ENCODE measurements at places on chromosomes 16 and 17.

DNA sequence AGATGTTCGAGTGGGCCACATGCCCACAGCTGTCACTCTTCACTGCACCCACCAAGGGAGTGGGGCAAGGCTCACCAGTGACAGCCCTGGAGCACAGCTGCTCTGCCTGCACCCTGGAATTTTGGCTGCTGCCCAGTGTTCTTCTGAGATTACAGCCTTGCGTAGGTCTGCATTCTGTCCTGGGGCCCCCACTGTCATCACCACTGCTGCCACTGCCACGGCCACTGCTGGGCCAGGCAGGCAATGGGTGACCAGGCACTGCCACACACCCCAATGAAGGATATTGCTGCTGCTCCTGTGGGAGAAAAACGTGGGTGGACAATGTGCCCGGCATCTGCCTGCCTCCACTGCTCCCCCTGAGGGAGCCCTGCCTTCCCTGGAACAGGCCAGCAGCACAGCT lies 1717.0 kb downstream of the TP53TG3F start:
- DNase-seq, result no peak

- DNase-seq, result no peak
Measured at GRCh38 chr17:32719689-32720088, 157.2 kb downstream of the MYO1D start.

GRCh38 chr17:53950858-53951250 lies 128.1 kb downstream of the KIF2B start:
- DNase-seq, result no peak

DNA sequence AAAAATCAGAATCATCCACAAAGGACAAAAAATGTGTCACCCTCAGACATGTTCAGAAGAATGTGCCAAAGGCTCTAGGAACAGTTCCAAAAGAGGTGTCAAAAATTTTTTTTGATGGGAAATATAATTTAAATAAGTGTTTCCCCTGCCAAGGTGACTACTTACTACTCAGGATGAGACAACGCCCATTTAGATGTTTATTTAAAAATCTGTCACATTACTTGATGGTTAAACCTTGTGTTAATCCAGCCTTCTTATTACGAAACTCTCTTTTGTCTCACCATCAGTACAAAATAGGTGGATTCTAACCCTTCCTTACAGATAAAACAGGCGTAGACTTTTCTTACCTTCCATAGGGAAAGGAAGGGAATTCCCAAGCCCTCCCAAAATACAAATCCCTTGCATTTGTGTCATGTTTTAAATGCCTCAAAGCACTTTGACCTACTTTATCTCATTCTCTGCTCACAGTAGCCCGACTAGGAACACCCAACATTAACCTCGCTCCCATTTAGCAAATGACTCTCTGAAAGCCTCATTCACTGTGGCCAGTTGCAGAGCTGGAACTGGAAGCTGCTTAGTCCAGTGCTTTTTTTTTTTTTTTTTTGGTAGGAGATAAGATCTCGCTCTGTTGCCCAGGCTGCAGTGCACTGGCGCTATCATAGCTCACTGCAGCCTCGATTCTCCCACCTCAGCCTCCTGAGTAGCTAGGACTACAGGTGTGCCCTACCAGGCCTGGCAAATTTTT lies 5.8 kb upstream of the GNA13 start:
- DNase-seq, result no peak

GRCh38 chr16:88927010-88927409 lies 50.0 kb downstream of the CBFA2T3 start:
- no peak for DNase-seq

GRCh38 chr17:44308320-44308818 lies at the start of gene RUNDC3A:
Gene RUNDC3A, plus strand, starts transcription at chr17:44308601. Its CDS starts 232 bp downstream, at chr17:44308833.
- DNase-seq, result peak; percentile 95

GRCh38 chr17:62760945-62761267 lies 47.2 kb downstream of the MARCHF10 start:
- DNase-seq, result no peak
